ENCODE measurements at places on chromosomes 4 and X. TPM values are rescaled to one million over a fixed set of nuclear protein-coding genes. Genes with fewer than 3 reads are reported as not detected.

DNA sequence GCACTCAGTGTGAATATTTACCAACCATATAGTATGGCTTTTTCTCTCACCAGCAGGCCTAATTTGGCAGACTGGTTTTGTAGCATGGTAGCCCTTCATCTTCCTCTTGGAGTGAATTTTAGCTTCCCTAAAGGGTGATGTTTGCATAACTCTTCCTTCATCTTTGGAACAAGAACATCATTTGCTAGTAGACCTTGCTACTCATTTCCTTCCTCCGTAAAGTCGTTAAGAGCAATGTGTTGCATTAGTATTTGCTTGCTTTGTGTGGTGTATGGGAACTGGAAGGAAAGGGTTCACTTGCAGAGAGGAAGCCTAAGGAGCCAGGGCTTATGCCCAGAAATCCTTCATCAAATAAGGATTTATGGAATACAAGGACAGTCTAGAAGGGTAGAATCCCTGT is 50.2 kb upstream of the PGRMC2 start:
- H3K27ac ChIP-seq: no peak overlapping the region
- H3K4me1 ChIP-seq: peaks cover 10% of the 10 kb centered on the region
- H3K4me3 ChIP-seq: no peak overlapping the region

EXOSC9 gene
- total RNA-seq: 11.1 TPM

- no peak overlapping the region for H3K27ac ChIP-seq
- no peak for DNase-seq
- no peaks in the 10 kb centered on the region for H3K4me1 ChIP-seq
- H3K4me3 ChIP-seq: no peak overlapping the region
- H3K27me3 ChIP-seq: peaks cover 8% of the 10 kb centered on the region
- H3K36me3 ChIP-seq: no peaks in the 10 kb centered on the region
Observed at GRCh38 chrX:3143043-3143799, 102.0 kb downstream of the ARSF start.

SLC6A8 gene
- 204 TPM for total RNA-seq

GALNTL6 gene
- total RNA-seq: 0.64 TPM

DNA sequence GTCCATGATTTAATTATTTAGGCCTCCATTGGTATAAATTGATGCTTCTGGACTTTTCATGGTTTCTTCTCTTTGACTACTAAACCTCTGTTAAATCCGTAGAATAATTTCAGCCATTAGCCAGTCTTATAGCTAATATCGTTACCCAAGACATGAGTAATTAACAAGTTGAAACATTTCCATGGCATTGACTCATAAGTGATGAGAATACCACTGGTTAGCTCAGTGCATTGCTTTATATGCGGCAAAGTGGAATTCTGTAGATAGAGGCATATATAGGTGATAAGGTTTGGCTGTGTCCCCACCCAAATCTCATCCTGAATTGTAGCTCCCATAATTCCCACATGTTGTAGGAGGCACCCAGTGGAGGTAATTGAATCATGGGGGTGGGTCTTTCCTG is 80.6 kb downstream of the VCX2 start:
- no peak overlapping the region for H3K4me3 ChIP-seq
- H3K27me3 ChIP-seq: no peaks in the 10 kb centered on the region
- H3K4me1 ChIP-seq: no peaks in the 10 kb centered on the region
- DNase-seq: no peak

GRCh38 chr4:103197765-103198110 is 405 bp downstream of the CENPE start:
- no peaks in the 10 kb centered on the region for H3K27me3 ChIP-seq
- peak overlapping the region; percentile 64 for H3K4me3 ChIP-seq
- peaks cover 16% of the 10 kb centered on the region for H3K4me1 ChIP-seq
- no peak for DNase-seq

DNA sequence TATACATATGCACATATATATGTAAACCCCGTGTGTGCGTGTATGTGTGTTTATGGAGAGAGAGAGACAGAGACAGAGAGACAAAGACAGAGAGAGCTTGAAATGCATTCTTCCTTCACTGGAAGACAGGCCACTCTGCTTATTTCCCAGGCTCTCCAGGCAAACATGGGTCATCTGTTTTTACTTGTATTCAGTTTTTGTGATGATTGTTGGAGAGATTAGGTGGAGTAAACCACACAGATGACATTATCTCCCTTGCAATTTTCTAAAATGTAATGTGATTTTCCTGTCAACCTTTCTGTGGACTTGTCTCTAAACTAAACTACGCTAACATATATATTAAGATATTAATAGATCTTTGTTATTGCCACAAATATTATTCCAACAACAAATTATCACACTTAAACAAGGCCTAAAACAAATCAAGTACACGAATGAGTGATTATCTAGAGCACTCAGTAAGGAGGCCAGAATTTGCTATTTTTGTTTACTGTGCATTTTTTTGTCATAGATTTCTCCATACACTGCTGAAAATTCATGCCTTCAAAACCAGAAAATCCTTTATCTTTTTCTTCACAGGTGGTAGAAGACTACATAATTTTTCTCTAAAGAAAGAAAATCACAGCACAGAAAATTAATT is 251.8 kb upstream of the SLIT2 start:
- H3K4me3 ChIP-seq: no peak overlapping the region
- H3K27me3 ChIP-seq: no peaks in the 10 kb centered on the region
- H3K36me3 ChIP-seq: no peaks in the 10 kb centered on the region
- H3K27ac ChIP-seq: no peak overlapping the region

- H3K36me3 ChIP-seq: no peaks in the 10 kb centered on the region
- no peak overlapping the region for H3K27ac ChIP-seq
- no peaks in the 10 kb centered on the region for H3K4me1 ChIP-seq
Observed at GRCh38 chr4:123046096-123046495, 123.7 kb upstream of the NUDT6 start.

DNA sequence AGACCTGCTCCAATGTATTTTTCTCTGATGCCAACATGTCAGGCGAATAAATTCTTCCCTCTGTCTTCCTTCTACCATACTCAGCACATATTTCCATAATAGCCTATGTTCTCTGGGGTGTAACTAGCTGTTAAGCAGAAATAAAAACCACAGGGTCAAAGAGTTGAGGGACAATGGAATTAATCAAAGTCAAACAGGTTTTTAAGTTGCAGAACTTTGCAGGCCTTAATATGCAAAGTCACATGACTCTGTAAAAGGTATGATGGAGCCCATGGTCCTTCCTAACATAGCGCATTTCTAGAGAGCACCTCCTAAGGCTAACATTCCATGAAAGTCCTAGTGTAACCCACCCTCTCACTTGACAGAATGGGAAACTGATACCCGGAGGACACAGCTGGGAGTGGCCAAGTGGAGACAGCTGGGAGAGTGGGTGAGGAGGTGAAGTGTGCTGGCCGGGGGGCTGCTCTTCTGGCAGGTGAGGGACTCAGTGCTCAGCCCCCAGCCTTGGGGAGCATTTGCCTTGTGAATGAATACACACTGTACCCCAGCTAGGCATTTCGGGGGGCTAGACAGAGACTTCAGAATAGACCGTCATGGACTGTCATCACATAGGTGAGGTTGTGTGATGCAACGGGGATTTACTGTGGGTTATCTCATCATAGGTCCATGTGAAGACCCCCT is 8.4 kb upstream of the SORCS2 start:
- H3K4me1 ChIP-seq: no peaks in the 10 kb centered on the region
- no peak overlapping the region for H3K4me3 ChIP-seq
- DNase-seq: no peak
- no peak overlapping the region for H3K27ac ChIP-seq

GRCh38 chr4:177214935-177215334 is 94.7 kb upstream of the NEIL3 start:
- H3K4me3 ChIP-seq: no peak overlapping the region
- H3K27me3 ChIP-seq: no peaks in the 10 kb centered on the region
- no peak overlapping the region for H3K27ac ChIP-seq
- no peaks in the 10 kb centered on the region for H3K4me1 ChIP-seq

GRCh38 chr4:55068522-55068921 is 56.9 kb downstream of the KDR start:
- no peaks in the 10 kb centered on the region for H3K27me3 ChIP-seq
- no peaks in the 10 kb centered on the region for H3K36me3 ChIP-seq
- peak overlapping the region; percentile 49 for H3K27ac ChIP-seq
- no peak for DNase-seq

DNA sequence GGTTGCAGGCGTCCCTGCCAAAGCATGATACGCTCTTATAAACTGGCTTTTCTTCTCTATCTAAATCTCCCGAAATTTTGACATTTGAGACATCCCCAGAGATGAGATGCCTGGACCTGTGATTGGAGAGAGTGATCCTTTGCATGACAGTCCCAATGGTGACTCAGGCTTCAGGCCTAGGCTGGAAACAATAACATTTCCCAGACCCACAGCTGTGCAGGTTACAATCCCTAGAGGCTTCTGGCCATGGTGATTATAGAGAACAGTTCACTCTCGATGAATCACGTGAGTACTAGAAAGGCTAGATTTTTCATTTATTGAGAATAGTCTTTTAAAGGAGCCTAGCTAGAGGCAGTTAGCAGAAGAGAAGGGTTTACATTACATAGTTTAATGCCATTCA is 75.9 kb downstream of the SPATA18 start:
- no peaks in the 10 kb centered on the region for H3K27me3 ChIP-seq
- no peak overlapping the region for H3K4me3 ChIP-seq
- no peak for DNase-seq
- H3K4me1 ChIP-seq: no peaks in the 10 kb centered on the region
- H3K27ac ChIP-seq: no peak overlapping the region
- H3K36me3 ChIP-seq: no peaks in the 10 kb centered on the region

TMEM150C gene
- 9.6 TPM for total RNA-seq

DNA sequence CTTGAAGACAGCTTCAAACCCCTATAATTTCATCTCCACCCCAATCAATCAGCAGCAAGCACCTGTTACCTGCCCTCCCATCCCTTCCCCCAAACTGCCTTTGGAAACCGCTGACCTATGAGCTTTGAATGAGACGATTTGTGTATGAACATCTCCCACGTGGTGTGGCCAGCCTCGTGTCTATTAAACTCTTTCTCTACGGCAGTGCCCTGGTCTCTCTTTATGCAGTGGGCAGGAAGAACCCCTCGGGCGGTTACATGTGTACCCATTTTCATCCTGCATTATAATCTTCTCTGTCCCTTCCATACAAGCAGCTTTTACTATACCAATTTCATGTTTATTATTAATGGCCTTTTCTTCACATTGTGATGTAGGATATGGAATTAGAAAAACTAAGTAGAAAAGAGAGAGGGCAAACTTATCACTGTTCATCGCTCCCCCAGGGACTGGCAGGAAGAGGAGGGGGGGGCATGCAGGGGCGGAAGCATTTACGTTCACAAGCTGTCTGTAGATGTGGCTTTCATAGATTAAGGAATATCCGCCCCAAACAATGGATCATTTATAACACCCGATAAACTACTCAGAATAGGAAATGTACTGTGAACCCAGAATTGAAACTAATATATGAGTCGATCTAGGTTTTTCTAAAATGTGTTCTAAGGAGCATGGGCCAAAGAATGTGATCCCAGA is 95.5 kb upstream of the ZNF518B start:
- H3K4me1 ChIP-seq: peaks cover 7% of the 10 kb centered on the region
- no peak overlapping the region for H3K4me3 ChIP-seq
- H3K27me3 ChIP-seq: peaks cover 18% of the 10 kb centered on the region
- no peaks in the 10 kb centered on the region for H3K36me3 ChIP-seq
- H3K27ac ChIP-seq: no peak overlapping the region

SGMS2 gene
- 29.9 TPM for total RNA-seq

DNA sequence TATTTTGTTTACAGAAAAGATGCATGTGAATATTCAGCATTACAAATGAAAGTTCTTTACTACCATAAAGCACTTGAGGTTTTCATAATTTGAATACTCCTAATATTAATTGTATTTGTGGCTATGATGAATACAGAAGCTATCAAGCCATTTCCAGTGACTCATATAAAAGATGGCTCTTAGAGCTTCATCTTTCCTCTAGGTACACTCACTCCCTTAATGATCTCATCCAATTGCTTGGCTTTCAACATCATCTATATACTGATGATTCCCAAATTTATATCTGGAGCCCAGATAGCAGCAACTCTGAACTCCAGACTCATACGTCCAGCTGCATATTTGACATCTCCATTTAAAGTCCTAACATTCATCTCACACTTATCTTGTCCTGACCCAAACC is 183.4 kb upstream of the FAM241A start:
- no peaks in the 10 kb centered on the region for H3K36me3 ChIP-seq
- H3K27me3 ChIP-seq: no peaks in the 10 kb centered on the region
- H3K4me3 ChIP-seq: no peak overlapping the region
- no peaks in the 10 kb centered on the region for H3K4me1 ChIP-seq
- H3K27ac ChIP-seq: no peak overlapping the region

MTNR1A gene
- total RNA-seq: not detected

Measured in heart right ventricle (tissue), 16 donors.